CD4-positive, CD25-positive, alpha-beta regulatory T cell (primary cell): ENCODE measurements at places on chromosomes 4 and X. TPM values are rescaled to one million over a fixed set of nuclear protein-coding genes. Genes with fewer than 3 reads are reported as not detected.

- no peaks in the 10 kb centered on the region for H3K4me1 ChIP-seq
- no peaks in the 10 kb centered on the region for H3K36me3 ChIP-seq
- no peaks in the 10 kb centered on the region for H3K27me3 ChIP-seq
- no peak overlapping the region for H3K27ac ChIP-seq
Measured at GRCh38 chr4:172865103-172865502, 303.5 kb upstream of the GALNT7 start.

DNA sequence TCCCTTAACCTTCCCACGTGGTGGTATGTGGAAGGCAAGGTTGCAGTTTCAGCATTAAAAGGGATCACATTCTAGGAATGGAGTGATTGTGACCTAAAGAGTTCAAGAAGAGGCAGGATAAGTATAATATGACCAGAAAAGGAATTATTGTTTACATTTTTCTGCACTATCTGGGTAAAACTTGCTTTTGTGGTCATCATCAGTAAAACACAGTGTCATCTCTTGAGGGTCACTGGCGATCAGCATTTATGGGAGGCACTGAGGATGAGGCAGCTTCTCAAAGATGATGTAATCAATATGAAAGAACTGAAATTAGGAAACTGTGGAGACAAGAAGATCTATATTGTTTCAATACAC, 88.7 kb downstream of the CFAP299 start:
- no peak for DNase-seq
- no peak overlapping the region for H3K27ac ChIP-seq

- no peak overlapping the region for H3K27ac ChIP-seq
- H3K4me3 ChIP-seq = no peak overlapping the region
- H3K27me3 ChIP-seq = no peaks in the 10 kb centered on the region
- H3K4me1 ChIP-seq = no peaks in the 10 kb centered on the region
- H3K36me3 ChIP-seq = no peaks in the 10 kb centered on the region
- DNase-seq = no peak
Measured at GRCh38 chr4:152719801-152720556, 40.2 kb upstream of the TMEM154 start.

The HADH gene
- polyA plus RNA-seq = 37.3 TPM

The MAGEA6 gene
- not detected for polyA plus RNA-seq

The CTAG2 gene
- polyA plus RNA-seq = not detected

The DCK gene
- polyA plus RNA-seq = 114 TPM

- DNase-seq = no peak
- no peaks in the 10 kb centered on the region for H3K36me3 ChIP-seq
- no peak overlapping the region for H3K4me3 ChIP-seq
- no peaks in the 10 kb centered on the region for H3K27me3 ChIP-seq
- H3K4me1 ChIP-seq = no peaks in the 10 kb centered on the region
Measured at GRCh38 chr4:149136951-149137620, 678.6 kb downstream of the IQCM start.

- no peaks in the 10 kb centered on the region for H3K27me3 ChIP-seq
- H3K36me3 ChIP-seq = peaks cover 33% of the 10 kb centered on the region
- no peak overlapping the region for H3K4me3 ChIP-seq
- no peak overlapping the region for H3K27ac ChIP-seq
- no peak for DNase-seq
Measured at GRCh38 chr4:2247128-2248043, 5.5 kb upstream of the HAUS3 start.

DNA sequence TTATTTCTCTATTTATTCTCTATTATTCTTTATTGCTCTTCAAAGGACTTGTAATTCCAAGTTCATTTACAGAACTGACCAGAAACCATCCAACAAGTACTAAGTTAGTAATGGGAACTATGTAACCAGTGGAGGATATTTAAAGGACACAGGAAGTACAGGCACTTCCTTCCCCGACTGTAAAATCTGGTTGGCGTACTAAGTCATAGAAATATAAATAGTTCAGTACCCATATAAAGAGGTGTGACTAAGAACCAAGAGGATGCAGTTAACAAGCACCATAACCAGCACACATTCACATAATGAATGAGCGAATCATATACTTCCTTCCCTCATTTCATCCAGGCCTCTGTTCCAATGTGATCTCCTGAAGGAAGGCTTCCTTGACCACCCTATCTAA, 3.6 kb upstream of the EIF4E start:
- peak; percentile 42 for DNase-seq
- no peak overlapping the region for H3K27ac ChIP-seq
- H3K4me1 ChIP-seq = peaks cover 22% of the 10 kb centered on the region
- H3K27me3 ChIP-seq = no peaks in the 10 kb centered on the region
- H3K4me3 ChIP-seq = no peak overlapping the region
- no peaks in the 10 kb centered on the region for H3K36me3 ChIP-seq

- no peaks in the 10 kb centered on the region for H3K27me3 ChIP-seq
- DNase-seq = no peak
- no peak overlapping the region for H3K4me3 ChIP-seq
- no peaks in the 10 kb centered on the region for H3K36me3 ChIP-seq
Measured at GRCh38 chr4:104938624-104939023, 208.1 kb upstream of the TET2 start.

- no peak overlapping the region for H3K4me3 ChIP-seq
- H3K27ac ChIP-seq = no peak overlapping the region
Measured at GRCh38 chr4:15888515-15888914, 50.0 kb downstream of the FGFBP1 start.

DNA sequence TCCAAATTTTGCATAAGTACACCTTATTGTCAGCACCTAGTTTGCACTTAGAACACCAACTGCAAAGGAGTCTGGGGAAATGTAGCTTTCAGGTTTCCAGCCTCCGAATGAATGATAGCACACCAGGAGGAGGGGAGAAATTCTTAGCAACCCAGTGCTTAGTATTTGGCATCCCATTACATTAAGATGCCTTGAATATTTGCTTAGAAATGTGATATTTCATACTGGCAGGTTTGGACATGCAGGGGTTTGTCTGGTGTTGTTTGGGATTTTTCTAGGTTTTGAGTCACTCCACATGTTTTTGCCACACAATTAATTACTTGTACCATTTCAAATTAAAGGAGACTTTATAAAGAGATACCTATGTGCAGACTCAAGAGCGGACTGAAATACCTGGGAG, 60.3 kb upstream of the CAMK2D start:
- peaks cover 2% of the 10 kb centered on the region for H3K27me3 ChIP-seq
- no peak for DNase-seq
- no peaks in the 10 kb centered on the region for H3K36me3 ChIP-seq
- no peak overlapping the region for H3K4me3 ChIP-seq

The INTU gene
- polyA plus RNA-seq = not detected

DNA sequence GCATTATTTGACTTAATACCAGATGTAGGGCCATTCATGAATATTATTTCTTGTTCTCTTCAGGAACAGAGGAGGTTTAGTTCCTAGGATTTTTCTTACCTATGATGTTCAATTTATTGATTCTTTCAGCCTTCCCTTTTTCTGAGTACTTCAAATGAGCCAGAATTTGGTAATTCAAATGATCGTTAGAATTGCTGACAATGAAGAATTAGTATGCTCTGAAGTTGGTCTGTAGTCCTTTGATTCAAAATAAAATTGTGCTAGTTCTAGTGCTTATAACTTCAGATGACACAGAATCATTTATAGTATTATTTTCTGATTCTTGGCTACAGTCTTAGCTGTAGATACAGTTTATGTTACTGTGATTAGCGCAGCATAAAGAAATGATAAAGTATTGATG, 35.2 kb upstream of the WDR17 start:
- H3K27ac ChIP-seq = no peak overlapping the region
- H3K4me1 ChIP-seq = no peaks in the 10 kb centered on the region
- H3K27me3 ChIP-seq = no peaks in the 10 kb centered on the region
- no peak for DNase-seq
- H3K4me3 ChIP-seq = no peak overlapping the region

GRCh38 chrX:118536687-118537461, 41.3 kb downstream of the DOCK11 start:
- no peaks in the 10 kb centered on the region for H3K36me3 ChIP-seq
- H3K4me3 ChIP-seq = peak overlapping the region; percentile 72
- no peaks in the 10 kb centered on the region for H3K27me3 ChIP-seq
- peak overlapping the region; percentile 71 for H3K27ac ChIP-seq

DNA sequence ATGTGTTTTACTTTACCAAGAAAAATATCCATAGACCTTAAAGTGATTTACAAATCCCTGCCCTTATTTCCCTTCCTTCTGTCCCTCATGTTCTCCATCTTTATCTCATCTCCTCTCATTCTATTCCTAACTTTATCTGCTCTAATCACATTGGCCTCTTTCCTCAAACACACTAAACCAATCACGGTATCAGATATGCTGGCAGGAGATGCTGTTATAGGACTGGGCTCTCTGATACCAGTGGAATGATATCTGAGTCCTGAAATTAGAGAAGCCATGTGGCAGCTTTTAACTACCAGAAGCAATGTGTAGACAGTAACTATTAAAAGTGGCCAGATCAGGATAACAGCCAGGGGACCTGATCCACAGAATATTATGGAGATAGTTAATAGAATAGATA, 49.9 kb upstream of the GIMD1 start:
- no peak overlapping the region for H3K27ac ChIP-seq
- H3K4me3 ChIP-seq = no peak overlapping the region
- H3K27me3 ChIP-seq = no peaks in the 10 kb centered on the region
- DNase-seq = no peak
- H3K4me1 ChIP-seq = no peaks in the 10 kb centered on the region

DNA sequence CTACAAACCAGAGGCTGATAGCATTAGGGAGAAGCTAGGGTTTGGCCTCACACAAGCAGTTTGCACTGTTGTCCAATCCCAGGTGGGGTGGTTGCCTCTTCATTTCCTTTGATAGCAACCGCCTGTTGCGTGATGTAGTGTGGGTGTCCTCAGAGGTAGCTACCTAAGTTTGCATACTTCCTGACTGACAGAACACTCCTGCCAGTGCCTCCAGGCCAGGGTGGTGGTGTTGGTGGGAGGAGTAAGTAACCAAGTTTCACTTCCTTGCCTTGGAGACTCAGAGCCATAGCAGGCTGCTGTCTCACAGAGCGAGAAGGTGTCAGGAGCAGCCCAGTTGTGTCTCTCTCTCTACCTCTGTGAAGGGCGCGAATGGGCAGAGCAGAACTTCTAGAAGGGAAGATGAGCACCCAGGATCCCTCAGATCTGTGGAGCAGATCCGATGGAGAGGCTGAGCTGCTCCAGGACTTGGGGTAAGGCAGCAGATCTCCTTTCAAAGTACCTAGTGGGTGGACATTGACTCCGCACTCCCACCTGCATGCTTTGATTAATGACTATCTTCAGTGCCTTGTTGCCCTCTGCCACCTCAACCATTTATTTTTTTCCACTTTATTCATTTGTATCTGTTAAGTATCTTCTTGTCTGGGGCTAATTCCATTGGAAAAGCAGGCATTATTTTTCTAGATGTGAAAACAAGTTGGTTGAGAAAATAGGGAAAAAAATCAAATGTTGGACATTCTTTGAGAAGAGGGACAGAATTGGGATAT, at the start of gene DAPP1:
DAPP1 (plus strand) TSS at position 283 of the 764 bp plus-strand sequence; CDS start at position 370, 87 bp downstream.
- no peaks in the 10 kb centered on the region for H3K27me3 ChIP-seq
- no peaks in the 10 kb centered on the region for H3K36me3 ChIP-seq
- H3K4me1 ChIP-seq = peaks cover 60% of the 10 kb centered on the region
- peak; percentile 79 for DNase-seq
- peak within 1 kb of the TSS; percentile 78 for H3K27ac ChIP-seq
- peak within 1 kb of the TSS; percentile 91 for H3K4me3 ChIP-seq

- no peak overlapping the region for H3K4me3 ChIP-seq
- H3K27ac ChIP-seq = no peak overlapping the region
- peaks cover 41% of the 10 kb centered on the region for H3K36me3 ChIP-seq
- peaks cover 3% of the 10 kb centered on the region for H3K4me1 ChIP-seq
Measured at GRCh38 chr4:99059550-99059949, 29.0 kb downstream of the ADH5 start.

The MAP7D2 gene
- polyA plus RNA-seq = 0.22 TPM
